NCI-H510A (cell line): ENCODE measurements at places on chromosomes 2 and 18.
A peak's percentile ranks its signal among the peaks of the same experiment; 100 is the strongest.

DNA sequence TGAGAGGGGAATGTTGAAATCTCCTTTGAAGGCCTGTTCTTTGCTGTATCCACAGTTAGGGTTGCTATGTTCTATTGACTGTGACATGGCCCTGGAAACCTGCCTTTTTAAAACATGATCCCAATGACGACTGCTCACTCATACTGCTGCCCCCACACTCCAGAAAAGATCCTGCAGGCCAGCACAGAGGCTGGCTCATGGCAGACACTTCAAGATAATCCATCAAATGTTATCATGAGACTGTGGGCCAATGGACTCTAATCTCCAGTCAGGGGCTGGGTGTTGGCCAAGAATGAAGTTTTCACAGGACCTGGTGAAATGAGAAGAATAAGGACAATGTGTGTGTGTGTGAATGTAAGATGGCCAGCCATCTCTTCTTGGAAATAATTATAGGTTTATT lies 59.0 kb upstream of the THOC1 start:
- no peak for DNase-seq

DNA sequence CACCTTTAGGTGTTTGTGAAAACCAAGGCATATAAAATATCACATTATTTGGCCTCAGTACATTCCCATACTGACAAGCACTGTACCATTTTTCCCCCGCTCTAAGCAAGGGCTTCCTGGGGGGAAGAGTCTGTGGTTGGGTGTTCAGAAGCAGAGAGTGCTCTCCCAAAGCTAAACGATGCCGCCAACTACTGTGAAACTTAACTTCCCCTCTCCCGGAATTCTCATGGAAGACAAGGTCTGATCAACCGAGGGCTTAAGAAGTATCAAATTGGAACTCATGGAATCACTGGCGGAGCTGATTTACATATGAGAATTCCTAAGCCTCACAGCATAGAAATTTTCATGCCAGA lies 433 bp upstream of the MFF start:
- DNase-seq: no peak

GRCh38 chr2:157184161-157184895 lies 73.2 kb upstream of the GALNT5 start:
- DNase-seq: no peak

GRCh38 chr18:11747731-11748130 lies 58.7 kb downstream of the GNAL start:
- DNase-seq: peak; percentile 9

- peak; percentile 64 for DNase-seq
These were observed 240.5 kb downstream of the BCL2 start for GRCh38 chr18:63079114-63079513.

DNA sequence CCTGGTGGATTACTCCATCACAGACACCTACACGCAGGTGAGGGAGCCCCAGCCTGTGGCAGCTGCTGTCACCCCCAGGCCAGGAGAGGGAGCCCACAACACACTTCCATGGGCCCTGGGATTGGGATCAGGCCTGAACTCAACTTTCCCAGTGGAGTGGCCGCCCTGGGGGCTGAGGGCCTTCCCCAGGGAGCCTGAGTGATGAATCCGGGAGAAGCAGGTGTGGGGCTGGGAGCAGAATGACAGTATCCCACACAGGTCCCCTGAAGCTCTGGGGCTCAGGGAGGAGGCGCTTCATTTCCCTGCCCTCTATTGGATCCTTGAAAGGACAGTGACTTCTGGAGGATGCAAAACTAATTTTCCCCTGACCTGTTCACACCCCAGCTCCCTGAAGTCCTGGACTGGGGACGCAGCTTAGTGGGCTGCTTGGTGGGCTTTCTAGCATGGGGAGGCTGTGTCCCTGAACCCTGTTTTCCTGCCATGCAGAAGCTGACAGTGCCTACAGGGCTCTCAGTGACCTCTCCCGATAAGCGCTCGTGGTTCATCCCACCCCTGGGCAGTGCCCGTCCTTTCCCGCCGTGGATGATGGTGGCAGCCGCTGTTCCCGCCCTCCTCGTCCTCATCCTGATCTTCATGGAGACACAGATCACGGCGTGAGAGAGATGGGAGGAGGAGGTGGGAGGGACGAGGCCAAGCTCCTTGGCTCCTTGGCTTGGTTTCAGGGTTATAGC lies 11.0 kb downstream of the SLC4A3 start:
- no peak for DNase-seq

DNA sequence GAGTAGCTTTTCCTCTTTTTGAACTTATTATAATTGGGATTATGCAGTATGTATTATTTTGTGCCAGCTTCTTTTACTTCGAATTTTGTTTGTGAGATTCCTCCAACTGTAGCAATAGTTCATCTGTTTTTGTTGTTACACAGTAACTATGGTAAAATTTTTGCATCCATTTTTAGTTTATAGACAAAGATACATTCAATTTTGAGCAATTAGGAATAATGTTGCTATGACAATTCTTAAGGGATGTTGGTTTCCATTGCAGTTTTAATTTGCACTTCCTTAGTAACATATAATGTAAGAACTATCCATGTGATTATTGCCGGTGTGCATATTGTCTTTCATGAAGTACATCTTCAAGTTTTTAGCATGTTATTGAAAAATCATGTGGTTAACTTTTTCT lies 20.7 kb downstream of the CCDC102B start:
- no peak for DNase-seq

GRCh38 chr2:177983183-177983788 lies 89.3 kb downstream of the PDE11A start:
- peak; percentile 68 for DNase-seq

GRCh38 chr2:62334009-62334408 lies 138.1 kb downstream of the B3GNT2 start:
- DNase-seq: peak; percentile 13

GRCh38 chr2:56688661-56689060 lies 504.9 kb downstream of the CCDC85A start:
- no peak for DNase-seq

DNA sequence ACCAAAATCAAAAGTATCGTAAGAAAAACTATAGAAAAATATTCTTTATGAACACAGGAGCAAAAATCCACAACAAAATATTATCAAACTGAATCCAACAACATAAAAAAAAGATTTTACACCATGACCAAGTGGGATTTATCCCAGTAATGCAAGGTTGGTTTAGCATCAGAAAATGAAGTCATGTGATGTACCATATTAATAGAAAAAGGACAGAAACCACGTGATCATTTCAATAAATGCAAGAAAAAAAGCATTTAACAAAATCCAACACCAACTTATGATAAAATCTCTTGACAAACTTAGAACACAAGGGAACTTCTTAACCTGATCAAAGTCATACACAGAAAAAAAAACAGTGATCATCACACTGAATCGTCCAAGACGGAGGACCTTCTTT lies 105.3 kb downstream of the NFATC1 start:
- DNase-seq: no peak

DNA sequence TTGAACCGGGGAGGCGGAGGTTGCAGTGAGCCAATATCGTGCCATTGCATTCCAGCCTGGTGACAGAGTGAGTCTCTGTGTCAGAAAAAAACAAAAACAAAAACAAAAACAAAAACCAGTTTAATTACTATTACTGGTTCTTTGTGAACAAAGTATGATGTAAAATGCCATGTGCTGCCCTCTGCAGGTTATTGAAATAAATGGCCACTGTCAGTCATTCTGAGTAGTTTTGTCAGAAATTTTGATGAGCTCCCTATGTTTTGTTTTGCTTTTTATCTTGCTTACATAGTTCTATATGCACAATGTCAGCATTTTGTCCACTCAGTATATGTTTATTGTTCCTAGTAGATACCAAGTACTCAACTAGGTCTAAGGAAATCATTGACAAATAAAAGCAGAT lies 423.6 kb upstream of the CHST9 start:
- no peak for DNase-seq

- DNase-seq: no peak
These were observed 96.2 kb downstream of the COPS8 start for GRCh38 chr2:237181844-237182243.

DNA sequence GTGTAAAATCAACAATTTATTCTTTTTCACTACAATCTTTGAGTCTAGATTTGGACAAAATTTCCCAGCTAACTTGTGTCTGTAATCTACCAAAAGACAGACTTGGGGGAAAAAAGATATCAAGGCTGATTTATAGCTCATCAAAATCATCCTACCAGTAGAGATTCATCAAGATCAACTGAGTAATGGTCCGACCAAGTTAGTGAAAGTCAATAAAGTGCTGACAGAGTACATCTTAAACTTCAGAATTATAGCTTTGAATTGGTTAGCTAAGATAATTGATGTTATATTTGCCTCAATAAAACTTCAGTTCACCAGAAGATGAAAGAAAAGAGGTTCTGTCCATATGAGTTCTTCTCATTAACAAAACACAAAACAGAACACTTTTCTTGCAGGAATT lies 207.1 kb upstream of the KYNU start:
- no peak for DNase-seq

GRCh38 chr18:26307161-26307773 lies 81.0 kb downstream of the TAF4B start:
- DNase-seq: no peak

DNA sequence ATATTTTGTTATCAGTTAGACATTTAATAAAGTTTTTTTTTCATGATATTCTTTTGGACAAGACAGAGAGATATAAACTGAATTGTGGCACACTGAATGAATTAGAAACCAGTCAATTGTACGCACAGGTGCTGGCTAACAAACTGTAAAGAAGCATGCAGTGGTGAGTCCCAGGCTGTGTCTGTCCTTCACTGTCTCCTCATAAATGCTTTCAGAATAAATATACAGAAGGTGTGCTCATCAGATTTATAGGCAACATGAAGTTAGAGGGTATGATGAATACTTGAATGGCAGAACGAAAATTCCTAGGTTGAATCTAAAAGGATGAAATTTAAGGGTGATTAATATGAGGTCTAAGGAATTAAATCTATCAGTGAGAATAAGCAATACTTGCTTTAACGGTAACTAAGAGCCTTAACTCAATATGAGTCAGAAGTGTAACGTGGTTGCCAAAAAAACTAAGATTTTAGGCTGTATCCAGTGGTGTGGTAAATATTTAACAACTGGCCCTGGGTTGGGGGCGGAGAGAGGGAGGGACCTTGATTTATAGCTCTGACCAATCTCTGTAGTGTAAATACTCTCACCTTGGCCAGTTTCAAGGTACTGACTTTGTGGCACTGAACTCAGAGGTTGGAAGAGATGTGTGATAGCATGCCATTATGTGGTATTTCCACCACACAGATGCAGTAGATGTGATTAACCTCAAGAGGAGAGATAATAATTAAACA lies 41.9 kb upstream of the AAK1 start:
- no peak for DNase-seq

DNA sequence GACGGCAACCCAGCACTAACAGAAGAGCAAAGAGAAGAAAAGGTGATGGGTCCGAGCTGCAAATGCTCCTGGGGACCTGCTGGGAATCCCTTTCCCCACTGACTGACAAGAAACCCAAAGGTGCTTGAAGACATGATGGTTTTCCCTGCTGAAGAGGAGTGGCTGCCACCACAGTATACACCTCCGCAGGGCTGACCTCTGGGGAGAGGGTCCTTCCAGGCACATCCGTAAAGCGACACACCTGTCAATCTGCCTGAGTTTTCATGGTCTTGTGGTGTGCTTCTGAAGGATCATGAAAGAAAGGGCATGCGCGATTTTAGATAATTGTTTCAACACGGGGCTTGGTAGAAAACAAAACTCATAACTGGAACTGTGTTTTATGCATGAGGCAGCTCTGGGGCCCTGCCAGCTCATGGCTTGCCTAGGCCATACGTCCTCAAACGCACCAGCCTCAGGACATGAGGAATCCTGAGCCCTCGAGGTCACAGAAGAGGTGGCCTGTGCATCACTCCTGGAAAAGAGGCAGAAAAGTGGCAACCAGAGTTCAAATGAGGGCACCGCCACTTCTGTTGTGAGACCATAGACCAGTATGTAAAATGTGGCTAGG lies 51.8 kb downstream of the SERTAD2 start:
- no peak for DNase-seq

DNA sequence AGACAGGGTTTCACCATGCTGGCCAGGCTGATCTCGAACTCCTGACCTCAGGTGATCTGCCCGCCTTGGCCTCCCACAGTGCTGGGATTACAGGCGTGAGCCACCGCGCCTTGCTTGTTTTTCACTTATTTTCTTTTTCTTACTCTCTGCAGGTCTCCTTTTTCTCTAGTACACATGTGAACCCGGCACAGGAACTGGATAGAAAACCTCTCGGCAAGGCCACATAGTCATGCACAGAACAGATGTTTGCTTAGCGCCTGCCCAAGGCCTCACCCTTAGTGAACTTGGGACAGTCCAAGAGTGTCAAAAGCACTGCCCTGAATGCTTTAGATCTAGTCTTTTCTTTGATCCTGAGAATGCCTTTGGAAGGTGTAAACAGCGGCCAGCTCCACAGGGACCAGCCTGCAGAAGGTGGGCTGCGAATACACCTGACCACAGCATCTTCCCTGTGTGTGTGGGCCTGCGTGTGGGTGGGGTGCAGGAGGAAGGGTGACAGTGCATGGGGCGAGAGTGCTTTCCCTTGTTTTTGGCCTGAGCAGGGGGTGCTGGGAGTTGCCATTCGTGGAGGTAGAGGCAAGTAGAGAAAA lies 27.0 kb downstream of the IMPA2 start:
- DNase-seq: no peak

GRCh38 chr2:109613922-109614714 lies at the start of the genes SEPTIN10 and SOWAHC:
TSS of gene SEPTIN10 (minus strand) at chr2:109613966. CDS start at chr2:109613827, 139 bp downstream.
TSS of gene SOWAHC (plus strand) at chr2:109614364. CDS start at chr2:109614490, 126 bp downstream.
- peak; percentile 96 for DNase-seq

- DNase-seq: no peak
These were observed 119.2 kb upstream of the STK17B start for GRCh38 chr2:196290569-196290968.

DNA sequence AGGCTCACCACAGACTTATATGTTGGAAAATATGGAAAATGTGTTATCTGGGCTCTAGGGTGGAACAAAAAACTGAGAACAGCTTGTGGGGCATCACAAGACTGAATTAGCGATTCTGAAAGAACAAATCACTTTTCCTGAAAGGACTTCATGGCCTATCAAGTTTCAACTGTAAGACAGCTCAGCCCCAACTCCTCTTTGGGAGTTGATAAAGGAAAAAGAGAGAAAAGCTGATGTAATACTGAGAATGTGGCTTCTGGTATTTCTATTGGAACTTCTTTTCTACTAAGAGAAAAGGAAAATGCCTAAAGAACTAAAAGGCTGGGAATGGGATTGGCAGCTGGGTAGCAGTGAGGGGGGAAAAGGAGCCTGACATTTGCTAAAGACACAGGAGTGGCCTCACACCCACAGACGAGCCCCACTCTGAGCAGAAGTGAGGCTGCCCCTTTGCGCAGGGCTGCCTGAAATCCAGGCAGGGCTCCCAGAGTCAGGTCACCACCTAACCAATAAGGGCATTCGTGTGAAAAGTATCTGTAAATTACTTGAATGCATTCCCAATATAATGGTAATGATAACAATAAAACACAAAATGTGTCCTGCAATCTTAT lies 75.6 kb downstream of the LRP2 start:
- no peak for DNase-seq

GRCh38 chr18:55497825-55498403 lies 90.1 kb downstream of the TCF4 start:
- DNase-seq: no peak
